Glutamatergic neuron (in vitro differentiated cells): ENCODE measurements at places on chromosomes 4 and X. TPM values are rescaled to one million over a fixed set of nuclear protein-coding genes. Genes with fewer than 3 reads are reported as not detected.
A peak's percentile ranks its signal among the peaks of the same experiment; 100 is the strongest.

Gene TLR8
- total RNA-seq, result not detected

Gene GRIA3
- 9.7 TPM for total RNA-seq

Gene RHOXF2B
- total RNA-seq, result not detected

Gene DMRTC1B
- 1.8 TPM for total RNA-seq

Gene CT83
- not detected for total RNA-seq

Gene CT47A1
- not detected for total RNA-seq

Gene PSAPL1
- not detected for total RNA-seq

Gene PAGE5
- total RNA-seq, result not detected

- DNase-seq, result no peak
Measured at GRCh38 chrX:17679820-17680219, 57.5 kb upstream of the SCML1 start.

GRCh38 chr4:53601251-53601764 lies 10.0 kb upstream of the LNX1 start:
- DNase-seq, result peak; percentile 68

DNA sequence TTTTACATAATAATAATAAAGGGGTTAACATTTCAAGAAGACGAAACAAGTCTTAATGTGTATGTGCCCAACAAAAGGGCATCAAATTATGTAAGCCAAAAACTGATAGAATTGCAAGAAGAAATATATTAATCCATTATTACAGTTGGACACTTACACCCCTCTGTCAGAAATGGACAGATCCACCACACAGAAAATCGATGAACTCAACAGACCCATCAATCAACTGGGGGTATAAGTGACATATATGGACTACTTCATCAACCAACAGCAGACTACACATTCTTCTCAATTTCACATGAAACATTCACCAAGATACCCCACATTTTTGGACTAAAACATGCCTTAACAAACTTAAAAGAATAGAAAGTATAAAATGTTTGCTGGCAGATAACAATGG lies 183.8 kb downstream of the COL25A1 start:
- no peak for DNase-seq

DNA sequence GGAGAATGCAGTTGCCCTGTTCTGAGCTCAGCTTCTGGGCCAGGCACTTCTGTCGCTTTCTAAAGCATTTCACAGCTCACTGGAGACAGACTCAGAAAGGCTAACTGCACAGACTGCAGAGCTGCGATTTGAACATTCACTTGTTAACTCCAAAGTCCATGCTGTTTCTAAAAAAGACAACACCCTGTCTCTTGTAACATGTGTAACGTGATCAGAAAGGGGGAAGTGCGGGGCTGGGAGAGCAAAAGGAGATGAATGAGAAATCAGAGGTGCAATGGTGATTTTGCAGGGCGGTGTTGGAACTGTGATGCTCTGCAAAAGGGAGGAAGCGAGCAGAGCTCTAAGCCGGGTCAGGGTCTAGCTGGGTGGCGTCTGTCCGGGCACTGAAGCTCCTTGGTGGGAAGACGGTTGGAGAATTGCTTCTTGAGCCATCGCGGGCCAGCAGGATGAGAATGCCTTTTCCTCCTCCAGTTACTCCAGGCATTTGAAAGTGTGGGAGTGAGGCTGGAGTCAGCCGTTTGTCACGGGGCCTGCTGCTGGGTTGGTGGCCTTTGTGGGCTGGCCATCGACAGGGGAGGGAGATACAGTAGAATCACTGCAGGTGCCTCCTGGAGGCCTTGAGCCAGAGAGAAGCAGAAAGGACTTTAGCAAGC lies 20.3 kb downstream of the TBC1D14 start:
- DNase-seq, result no peak

- DNase-seq, result no peak
Measured at GRCh38 chrX:153944800-153945150, 332 bp upstream of the RENBP start.

DNA sequence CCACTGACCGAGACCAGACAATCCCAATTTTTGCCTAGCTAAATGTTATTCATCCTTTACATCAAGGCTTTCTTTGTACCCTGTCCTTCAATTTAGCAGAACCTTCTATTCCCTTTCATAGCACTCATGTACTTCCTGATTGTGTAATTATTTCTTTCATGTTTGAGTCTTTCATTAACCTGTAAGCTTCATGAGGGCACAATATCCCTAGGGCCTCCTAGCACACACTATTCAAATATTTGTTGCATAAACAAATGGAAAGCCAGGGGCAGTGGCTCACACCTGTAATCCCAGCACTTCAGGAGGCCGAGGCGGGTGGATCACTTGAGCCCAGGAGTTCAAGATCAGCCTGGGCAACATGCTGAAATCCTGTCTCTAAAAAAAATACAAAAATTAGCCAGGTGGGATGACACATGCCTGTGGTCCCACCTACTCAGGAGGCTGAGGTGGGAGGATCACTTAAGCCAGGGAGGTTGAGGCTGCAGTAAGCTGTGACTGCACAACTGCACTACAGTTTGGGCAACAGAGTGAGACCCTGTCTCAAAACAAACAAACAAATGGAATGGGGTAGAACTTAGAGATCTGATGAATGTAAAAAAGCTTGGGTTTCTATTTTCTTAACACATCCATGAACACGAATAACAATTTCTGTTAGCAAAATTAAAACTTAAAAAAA lies 59.0 kb downstream of the SAT1 start:
- DNase-seq, result no peak

DNA sequence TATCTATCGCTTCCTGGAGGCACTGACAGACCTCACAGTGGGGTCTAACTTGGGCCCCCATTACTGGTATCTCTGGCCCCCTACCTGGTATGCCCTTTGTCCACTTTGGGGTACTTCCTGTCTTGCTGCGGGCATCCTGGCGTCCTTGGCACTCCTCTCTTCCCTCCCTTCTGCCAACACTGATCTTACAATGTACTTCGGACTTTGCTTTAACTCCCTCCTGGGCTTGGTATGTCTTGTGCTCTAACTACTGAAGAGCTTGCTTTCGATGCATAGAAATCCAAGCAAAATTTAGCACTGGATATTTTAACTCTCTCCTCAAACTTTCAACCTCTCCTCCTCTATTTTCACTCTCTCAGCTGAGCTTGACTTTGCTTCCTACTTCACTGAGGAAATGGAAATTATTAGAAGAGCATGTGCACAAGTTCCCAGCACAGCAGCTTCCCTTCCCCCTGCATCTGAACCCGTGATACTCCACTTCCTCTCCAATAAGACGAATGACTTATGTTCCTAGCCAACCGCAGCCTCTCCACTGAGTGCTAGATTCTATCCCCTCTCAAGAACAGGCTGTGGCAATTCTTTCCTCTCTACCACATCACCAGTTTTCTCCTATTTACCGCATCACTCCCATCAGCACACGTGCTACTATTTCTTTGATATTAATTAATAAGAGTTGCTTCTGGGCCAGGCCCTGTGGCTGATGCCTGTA lies 52.9 kb downstream of the SUPT20HL2 start:
- DNase-seq, result no peak

DNA sequence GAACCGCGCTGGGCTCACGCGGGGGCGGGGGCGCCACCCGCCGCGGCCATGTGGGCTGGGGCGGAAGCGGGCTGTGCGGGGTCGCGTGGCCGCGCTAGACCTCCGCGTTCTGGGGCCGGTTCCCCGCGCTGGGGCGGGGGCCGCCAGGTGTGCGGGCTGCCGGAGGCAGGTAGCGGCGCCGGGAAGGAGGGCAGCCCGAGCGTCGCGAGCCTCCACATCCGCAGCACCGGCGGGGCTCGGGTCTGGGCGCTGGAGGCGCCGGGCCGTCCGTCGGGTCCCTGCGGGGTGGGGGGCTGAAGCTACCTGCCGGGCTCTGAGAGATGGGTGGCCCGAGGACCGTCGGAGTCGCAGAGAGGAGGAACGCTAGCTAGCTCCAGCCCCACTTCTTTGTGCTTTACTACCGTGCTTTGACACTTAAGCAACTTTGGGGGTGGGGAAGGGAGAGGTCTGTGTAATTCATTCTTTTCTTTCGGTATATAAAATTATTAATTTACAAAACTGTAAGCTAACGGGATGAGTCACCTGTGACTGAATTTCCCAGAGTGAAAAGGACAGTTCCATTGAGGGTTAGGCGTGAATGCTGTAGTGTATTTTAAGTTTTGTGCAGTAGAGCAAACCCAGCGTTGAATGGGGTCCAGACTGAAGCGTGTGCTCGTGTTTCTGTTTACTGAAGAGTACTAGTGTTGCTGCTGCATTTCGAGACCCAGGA lies 689 bp downstream of the METAP1 start:
- DNase-seq, result no peak

DNA sequence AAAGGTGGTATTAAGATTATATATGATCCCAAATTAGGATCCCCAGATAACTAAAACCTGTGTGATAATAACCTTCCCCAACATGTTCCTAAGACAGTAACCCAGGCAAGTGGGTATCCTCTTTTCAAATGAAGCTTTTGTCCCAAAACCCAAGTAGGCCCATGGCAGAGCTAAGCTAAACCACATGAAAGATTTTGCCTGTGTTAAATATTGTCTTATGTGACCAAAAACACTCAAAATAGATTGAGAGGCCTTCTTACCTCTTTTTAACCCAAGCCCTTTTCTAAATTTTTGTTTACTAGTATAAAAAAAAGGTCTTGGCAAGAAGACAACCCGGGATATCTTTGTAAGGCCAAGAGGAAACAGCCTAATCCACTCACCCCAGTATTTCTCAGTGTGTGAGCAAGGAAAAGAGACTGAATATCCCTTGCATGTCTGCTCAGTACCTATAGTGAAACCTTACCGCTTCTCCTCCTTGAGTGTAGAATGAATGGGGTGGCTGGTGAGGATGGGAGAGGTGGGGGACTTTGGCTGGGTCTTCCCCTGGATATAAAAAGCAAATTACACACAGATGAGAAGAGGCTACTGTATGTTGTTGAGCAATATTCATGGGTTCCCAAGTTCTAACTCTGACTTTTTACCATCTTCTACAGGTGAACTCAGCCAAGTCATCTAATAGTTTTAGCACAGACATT lies 188.8 kb upstream of the BMP3 start:
- DNase-seq, result no peak

DNA sequence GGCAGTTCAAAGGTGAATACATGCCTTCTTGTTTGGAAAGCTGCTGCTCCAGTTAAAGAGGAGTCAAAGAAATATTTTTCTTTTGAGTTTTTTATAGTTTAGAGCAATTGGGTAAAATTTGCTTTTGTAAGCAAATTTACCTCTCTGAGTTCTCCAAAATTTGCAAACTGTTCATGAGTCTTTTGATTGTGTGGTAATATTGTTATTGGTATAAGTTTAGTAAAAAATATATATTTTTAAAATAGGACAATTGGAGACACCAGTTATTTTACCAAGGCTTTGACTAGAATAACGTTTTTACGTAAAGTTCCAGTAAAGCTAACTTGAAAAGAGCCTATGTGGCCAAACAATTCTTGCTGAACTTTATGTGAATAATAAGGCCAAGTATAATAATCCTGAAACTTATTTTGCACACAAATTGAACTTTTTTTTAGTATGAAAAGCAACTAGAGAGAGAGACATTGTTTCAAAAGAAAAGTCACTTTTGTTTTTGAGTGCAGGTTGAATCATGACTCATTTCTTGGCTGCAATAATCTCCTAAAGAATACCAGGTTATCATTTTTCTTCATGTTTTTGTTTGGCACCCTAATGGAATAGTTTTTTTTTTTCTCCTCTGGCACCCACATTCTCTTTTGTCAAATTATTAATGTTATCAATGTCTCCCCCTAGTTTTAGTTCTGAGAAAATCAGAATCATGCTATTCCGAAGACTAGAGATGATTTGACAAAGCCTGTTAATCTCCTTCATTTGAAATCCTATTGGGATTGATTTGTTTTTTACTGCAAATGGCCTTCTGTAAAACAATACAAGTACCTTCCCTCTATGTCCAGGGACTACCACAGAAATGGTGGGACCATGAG lies 57.1 kb downstream of the UGT2B10 start:
- no peak for DNase-seq

DNA sequence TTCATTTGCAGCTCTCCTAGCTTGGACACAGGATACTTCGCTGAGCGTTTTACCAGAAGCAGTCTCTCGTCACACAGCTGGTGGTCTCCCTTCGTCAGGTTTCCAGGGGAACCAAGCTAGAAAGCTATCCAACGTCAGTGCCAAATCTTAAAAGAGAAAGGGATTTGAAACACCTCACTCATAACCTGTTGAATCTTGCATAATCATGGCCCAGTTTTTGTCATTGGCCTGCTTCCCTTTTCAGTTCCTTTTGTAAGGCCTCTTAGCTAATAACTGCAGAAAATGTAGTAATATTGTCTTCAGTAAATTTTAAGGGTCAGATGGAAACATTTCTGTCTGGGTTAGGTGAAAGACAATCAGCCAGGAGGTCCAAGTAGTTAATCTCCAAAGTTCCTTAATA lies 22.0 kb downstream of the RAB39B start:
- no peak for DNase-seq

- no peak for DNase-seq
Measured at GRCh38 chrX:149630681-149631233, 835 bp downstream of the TMEM185A start.

DNA sequence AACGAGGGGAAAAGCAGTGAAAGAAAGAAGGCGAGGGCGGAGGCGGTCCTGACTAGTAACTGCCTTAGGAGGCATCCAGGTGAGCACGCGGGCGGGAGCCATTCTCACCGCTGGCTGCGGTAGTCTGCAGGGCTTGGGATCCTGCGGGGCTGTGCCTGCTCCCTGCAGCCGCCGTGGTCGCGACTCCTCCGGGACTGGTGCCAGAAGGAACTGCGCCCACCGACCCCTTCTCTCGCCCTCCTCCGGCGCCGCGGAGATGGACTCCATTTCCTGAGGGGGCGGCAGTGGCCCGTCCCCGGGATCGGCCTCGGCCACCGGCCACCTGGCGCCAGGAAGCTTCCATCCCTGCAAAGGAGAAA lies 543 bp downstream of the NFXL1 start:
- DNase-seq, result peak; percentile 56

GRCh38 chrX:24480400-24480865 lies 15.3 kb downstream of the PDK3 start:
- peak; percentile 18 for DNase-seq

DNA sequence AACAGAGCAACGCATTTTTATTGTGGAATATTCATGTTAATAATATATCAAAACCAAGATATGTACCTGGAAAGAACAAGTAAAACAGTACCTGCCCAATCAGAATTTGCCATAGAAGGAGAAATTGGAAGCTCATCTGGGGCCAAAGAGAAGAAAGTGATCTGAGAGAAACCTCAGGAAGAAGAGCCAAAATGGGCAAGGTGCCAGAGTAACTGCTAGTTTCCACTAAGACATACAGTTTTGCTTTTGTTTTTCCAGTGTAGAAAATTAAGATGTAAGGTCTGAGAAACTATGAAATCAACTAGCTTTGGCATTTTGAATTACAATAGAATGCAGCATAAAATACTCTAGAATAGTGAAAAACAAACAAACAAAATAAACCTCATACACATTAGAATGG lies 2201.2 kb downstream of the ARAP2 start:
- no peak for DNase-seq

- no peak for DNase-seq
Measured at GRCh38 chrX:119017077-119017476, 42.7 kb downstream of the LONRF3 start.

GRCh38 chrX:11461201-11462001 lies 168.2 kb downstream of the AMELX start:
- no peak for DNase-seq
